ENCODE measurements at places on chromosomes 16 and 17.

DNA sequence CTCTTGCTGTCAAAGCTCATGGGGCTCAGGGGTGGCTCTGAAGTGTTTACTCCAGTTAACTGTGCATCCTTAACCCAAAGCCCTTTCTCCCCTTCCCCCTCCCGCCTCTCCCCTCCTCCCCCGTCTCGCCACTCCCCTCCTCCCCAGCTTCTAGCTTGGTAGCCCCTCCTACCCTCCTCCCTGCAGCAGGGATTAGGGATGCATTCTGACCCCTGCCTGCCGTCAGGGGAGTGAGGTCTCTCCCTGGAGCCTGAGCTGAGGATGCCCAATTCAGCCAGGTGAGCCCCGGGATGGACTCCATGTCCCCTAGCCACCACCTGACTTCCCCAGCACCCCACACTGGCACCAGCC is 1.6 kb downstream of the HS3ST6 start:
- no peak for DNase-seq

DNA sequence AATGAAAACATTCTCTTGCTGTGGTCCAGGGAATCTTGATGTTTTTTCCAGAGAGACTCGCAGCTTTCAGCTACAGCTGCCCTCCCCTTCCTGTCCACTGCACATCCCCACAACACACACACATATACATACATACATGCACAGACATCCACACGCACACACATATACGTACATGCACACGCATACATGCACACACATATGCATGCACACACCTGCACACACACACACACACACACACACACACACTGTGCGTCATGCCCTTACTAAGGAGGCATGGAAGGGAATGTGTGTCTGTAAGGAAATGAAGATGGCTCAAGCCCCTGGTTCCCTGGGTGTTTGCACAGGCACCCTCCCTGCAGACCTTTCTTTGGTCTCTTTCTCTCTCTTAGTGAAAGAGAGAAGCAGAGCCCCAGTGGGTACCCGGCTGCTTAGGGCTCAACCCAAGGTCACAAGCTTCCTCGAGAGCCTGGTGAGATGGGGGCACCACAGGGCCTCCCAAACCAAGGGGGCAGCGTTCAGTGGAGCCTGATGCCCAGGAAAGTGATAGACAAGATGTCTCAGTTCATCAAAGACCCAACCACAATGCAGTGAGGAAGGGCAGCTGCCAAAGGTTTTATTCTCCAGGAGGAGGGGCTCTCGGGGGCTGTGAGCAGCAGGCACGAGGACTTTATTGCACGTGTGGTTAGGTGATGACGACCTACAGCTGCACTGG is 33.3 kb downstream of the TNFRSF13B start:
- no peak for DNase-seq

GRCh38 chr17:44830359-44831288 is 537 bp upstream of the GJC1 start:
- DNase-seq = no peak

DNA sequence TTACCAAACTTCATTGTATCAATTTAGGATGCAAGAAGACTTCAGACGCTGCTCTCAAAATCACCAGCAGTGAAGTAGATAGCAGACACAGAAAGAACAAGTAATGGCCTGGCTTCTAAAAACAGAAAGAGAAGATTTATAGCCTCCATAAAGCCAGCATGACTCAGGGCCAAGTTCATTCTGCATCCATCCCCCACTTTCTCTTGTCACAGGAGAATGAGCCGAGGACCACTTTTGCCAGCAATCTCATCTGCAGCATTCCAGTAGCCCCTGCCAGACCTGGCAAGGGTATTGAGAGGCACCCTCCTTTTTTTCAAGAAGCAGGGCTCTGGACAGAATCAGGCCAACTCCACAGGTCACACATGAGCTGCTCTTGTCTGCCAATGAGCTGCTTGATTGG is 355.4 kb upstream of the SOX9 start:
- DNase-seq = no peak

- DNase-seq = no peak
Observed at GRCh38 chr17:34663714-34664113, 84.3 kb downstream of the TMEM132E start.

GRCh38 chr17:67582673-67583081 is 135.1 kb upstream of the NOL11 start:
- DNase-seq = no peak

DNA sequence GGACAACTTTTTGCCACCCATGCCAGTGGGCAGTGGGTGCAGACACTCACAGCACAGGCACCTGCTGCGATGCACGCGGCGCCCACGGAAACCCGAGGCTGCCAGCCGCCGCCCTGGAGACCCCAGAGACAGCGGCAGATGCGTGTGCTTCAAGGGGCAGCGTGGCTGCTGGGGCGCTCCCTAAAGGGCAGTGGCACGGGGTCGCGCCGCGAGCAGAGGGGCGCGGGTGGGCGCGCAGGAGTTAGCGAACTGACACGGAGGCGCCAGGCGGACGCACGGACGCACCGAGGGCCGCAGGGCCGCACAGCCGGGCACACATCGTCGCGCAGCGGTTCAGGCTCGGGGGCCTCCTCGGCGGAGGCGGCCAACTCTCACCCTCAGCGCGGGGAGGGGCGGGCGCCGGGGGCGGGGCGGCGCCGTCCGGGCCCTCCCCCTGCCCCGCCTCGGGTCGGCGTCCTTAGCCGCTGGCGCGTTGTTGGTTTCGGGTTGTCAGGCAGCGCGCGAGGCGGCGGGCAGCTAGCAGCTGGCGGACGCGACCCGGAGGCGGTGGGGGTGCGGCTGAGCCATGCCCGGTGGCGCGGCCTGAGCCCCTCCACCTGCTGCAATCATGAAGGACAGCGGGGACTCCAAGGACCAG is at the start of gene KIF19:
Gene KIF19 (plus strand): TSS at position 484 of the 637 bp plus-strand sequence. CDS start 124 bp downstream, at position 608.
- DNase-seq = no peak

GRCh38 chr16:30139583-30140481 is 16.8 kb upstream of the MAPK3 start:
- no peak for DNase-seq

Measured in NCI-H1694 (cell line).